ENCODE measurements at places on chromosomes 4 and X. TPM values are rescaled to one million over a fixed set of nuclear protein-coding genes. Genes with fewer than 3 reads are reported as not detected.

JCHAIN gene
- total RNA-seq, result 0.24 TPM

DCAF16 gene
- 6.1 TPM for total RNA-seq

FGG gene
- total RNA-seq, result 8.0 TPM

GPAT3 gene
- 29.9 TPM for total RNA-seq

UCP1 gene
- 0.14 TPM for total RNA-seq

F8A1 gene
- total RNA-seq, result 90.1 TPM

SORBS2 gene
- 0.63 TPM for total RNA-seq

FGB gene
- 16.1 TPM for total RNA-seq

NEUROG2 gene
- total RNA-seq, result 0.03 TPM

CISD2 gene
- 40.9 TPM for total RNA-seq

TCEAL2 gene
- total RNA-seq, result not detected

PPEF2 gene
- not detected for total RNA-seq

SSX4B gene
- total RNA-seq, result not detected

YY2 gene
- total RNA-seq, result 2.7 TPM

DUX4 gene
- total RNA-seq, result not detected

MAOA gene
- 1.2 TPM for total RNA-seq

SSX2 gene
- not detected for total RNA-seq

DOCK11 gene
- 7.0 TPM for total RNA-seq

CT83 gene
- total RNA-seq, result not detected

CLCN4 gene
- total RNA-seq, result 5.1 TPM

ANKRD37 gene
- 2.4 TPM for total RNA-seq

TLR1 gene
- total RNA-seq, result 0.22 TPM

DRD5 gene
- total RNA-seq, result not detected

CCNI gene
- total RNA-seq, result 63.0 TPM

Measured in A549 treated with AZD2906 at 1 μM for 4 hours (cell line).